Jurkat, Clone E6-1 (cell line): ENCODE measurements at places on chromosomes 7 and 10.
A peak's percentile ranks its signal among the peaks of the same experiment; 100 is the strongest.

GRCh38 chr10:98267894-98268693, at the start of gene LOXL4:
LOXL4 (minus strand) TSS chr10:98268194; CDS start chr10:98263019, 5,175 bp downstream.
- no peak for DNase-seq

DNA sequence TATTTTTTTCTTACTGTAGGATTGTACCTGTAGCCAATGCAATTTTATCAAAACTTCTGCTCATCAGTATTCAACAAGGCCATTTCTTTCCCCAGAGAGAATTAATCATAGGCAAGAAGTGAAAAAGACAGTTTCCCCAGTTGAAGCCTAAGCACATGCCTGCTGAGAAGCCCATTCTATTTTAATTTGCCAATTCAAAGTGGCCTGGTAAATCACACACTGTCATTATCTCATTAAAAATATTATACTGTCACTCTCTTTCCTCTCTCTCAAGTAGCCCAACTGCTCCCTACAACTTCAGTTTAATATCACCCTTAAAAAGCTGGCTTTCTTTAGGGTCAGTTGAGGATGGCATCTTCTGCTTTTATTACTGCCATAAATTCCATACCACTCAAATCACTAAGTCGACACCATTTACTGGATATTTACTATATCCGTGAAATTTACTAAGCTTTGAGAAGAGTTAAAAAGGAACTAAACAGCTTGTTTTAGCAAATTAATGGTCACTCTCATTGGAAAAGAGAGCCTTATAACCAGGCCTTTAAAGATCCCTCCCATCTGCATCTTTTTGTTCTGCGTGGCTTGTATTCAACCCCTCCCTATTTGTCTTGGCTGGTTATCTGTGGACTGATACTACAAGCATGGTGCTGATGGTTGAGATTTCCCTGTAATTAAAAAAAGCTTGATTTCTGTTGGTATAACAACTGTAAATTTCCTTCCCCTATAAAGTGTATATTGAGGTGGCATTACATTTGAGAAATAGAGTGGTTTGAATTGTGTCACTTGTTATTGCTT, 30.6 kb downstream of the COL28A1 start:
- no peak for DNase-seq

DNA sequence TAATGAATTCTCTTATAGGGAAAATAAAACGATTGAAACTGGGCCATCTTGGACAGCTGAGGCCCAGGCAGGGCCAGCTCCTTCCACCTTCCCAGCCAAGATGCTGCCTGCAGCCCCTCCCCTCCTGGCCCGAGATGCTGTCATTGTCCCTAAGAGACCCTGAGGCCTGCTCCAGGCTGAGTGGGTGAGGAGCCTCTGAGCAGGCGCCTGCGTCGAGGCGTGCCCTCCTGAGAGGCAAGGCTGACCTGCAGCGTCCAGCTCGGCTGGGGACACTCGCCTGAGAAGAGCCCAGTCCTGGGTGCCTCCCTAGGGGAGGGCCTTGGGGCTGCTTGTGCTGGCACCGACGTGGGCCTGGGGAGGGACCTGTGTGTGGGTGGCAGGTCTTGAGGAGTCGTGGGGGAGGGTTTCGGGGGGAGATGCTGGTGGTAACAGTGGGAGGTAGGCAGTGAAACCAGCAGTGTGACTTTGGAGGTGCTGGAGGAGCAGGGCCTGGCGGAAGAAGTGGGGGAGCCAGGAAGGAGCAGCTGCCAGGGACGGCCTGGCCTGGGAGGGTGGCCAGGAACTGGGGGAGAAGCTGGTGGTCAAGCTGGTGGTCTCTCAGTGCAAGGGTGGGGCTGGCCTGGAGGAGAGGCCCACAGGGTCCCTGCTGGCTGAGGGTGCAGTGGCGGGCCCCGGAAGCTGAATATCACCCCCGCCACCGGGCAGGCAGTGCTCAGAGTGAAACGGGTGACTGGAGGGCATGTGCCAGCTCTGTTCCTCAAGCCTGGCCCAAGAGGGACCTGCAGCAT, 7.9 kb downstream of the GPR146 start:
- no peak for DNase-seq

GRCh38 chr10:104033966-104034365, 51.7 kb downstream of the COL17A1 start:
- no peak for DNase-seq

DNA sequence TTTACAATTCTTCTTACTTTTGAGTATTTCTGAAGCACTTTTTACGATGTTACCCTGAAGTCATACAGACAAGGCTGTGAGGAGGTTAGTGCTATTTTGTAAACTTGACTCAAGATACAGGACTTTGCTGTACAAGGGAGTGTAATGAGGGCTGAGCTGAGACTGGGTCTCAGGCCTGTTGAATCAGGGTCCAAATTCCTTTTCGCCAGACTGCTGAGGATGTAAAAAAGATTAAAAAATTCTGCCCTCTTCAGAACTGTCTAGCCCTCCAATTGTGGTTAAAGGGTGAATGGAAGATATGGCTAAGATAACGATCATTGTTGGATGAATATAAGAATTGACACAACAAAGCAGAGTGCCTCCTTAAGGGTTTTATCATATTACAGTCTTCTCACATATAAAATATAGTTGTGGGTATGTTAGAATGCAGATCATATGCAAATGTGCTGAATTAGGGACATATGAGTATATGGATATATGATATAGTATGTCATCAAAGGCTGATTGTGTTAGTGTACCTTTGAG, 165.4 kb downstream of the SUGCT start:
- no peak for DNase-seq

DNA sequence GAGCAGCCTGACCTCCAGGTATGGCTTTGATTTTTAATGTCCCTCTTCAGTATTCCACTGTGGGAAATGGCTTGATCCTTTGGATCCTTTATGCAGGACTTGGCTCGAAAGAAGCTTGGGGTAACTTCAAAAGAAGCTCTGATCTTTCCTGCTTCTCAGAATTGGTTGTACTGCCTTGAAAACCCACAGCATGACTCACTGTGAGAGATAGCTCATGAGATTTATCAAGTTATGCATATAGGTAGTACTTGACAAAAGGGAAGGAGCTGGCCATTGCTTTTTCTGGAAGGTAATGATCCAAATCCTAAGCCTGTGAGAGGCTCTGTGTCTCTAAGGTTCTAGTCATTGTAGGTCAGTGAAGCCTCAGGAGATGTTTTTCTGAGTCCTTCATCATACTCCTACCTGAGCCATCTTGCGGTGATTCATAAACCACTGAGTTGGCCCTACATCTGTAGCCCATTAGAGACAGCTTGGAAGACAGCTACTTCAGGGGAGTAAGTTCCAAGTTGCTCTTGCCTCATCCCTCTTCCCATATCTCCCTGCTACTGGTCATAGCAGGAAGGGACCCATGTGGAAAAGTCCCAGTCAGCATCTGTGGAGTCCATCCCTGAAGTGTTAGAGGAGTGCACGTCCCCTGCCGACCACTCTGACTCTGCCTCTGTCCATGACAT, 36.7 kb upstream of the NFKB2 start:
- DNase-seq, result no peak

DNA sequence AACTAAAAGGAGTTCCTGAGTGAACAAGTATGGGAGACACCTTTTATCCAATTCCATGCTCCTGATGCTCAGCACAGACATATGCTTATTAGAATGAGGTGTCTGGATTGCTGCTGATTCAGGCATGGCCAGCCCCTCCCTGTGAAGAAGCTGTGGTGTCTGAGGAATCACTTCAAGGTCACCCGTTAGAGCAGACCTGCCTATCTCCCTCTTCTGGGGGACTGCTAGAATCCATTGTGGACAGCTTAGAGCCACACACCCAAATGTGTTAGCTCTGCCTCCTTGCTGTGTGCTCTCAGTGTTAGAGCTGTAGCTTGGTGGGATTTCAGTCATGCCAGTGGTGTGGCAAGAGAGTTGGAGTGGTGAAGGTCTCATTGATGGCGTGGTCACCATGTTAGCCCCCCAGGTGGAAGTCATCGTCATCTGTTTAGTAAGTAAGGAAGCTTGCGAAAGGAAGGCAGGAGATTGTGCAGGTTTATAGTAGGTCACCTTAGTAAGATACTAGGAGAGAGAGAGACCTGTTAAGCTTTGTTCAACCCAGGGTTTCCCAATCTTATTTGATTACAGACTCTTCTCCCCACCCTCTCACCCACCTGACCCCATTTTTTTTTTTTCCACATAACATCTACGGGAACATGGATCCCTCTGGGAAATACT, 12.8 kb downstream of the PRXL2A start:
- no peak for DNase-seq

- no peak for DNase-seq
Observed at GRCh38 chr7:21543528-21544302, 876 bp downstream of the DNAH11 start.

GRCh38 chr7:37604078-37604477, 79.5 kb upstream of the GPR141 start:
- DNase-seq, result no peak

- no peak for DNase-seq
Observed at GRCh38 chr7:43039346-43039745, 73.1 kb upstream of the HECW1 start.

DNA sequence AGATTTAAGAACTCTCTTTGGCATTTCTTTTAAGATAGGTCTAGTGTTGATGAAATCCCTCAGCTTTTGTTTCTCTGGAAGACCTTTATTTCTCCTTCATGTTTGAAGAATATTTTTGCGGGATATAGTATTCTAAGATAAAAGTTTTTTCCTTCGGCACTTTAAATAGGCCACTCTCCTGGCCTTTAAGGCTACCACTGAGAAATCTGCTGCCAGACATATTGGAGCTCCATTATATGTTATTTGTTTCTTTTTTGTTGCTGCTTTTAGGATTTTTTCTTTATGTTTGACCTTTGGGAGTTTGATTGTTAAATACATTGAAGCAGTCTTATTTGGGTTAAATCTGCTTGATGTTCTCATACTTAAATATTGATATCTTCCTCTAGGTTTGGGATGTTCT, 22.6 kb downstream of the GALNT11 start:
- no peak for DNase-seq

DNA sequence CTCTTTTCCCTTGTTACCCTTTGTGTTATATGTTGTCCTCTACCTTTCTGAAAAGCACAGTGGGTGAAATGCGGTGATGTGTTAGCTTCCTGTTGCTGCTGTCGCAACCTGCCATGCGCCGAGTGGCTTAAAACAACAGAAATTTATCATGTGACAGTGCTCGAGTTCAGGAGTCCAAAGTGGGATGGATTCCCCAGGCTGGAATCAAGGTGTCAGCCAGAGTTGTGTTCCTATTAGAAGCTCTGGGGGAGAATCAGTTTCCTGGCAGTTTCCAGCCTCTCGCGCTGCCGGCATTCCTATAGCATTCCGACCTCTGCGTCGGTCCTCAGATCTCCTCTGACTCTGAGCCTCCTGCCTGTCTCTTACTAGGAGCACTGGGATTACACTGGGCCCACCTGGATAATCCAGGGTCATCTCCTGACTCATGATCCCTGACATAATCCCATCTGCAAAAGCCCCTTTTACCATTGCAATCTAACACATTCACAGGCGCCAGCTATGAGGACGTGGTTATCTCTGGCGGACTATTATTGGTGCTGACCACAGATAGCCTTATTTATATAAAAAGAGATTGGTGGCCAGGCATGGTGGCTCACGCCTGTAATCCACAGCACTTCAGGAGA, 207.5 kb downstream of the CUX1 start:
- no peak for DNase-seq

GRCh38 chr10:122204691-122205489, 66.2 kb upstream of the BTBD16 start:
- no peak for DNase-seq

DNA sequence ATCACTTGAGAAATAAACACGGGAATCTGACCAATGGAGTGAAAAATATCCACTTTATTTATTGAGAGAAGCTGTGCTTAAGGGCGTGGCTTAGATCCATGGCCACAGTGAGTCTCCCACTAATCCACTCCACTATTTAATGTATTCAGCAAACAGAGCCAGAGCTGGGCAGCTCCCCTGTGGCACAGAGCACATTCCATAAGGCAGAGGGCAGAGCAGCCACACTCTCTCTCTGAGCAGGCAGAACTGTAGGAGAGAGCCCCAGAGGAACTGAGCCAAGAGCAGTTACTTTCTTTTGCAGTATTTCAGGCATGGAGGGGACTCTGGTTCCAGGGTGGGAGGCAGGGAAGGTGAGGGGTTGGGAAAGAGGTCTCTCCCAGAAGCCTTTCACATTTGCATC, 106.0 kb downstream of the GALNT17 start:
- DNase-seq, result no peak

DNA sequence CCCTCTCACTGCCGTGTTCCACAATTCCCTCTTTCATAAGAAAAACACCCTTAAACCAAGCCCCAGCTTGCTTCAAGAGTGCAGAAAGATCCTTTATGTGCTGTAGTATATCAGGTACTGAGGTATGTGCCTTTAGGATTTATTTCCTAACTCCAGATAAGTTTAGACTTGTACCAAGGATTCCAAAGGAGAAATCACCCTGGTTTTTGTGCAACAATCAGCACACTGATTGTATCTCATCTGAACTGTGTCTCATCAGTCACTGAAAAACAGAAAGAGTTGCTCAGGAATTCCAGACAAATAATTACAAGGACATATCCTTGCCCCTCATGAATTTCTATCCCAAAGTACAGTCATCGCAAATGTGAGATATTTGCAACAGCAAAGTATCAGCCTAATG, 77.2 kb upstream of the PTPRZ1 start:
- no peak for DNase-seq

DNA sequence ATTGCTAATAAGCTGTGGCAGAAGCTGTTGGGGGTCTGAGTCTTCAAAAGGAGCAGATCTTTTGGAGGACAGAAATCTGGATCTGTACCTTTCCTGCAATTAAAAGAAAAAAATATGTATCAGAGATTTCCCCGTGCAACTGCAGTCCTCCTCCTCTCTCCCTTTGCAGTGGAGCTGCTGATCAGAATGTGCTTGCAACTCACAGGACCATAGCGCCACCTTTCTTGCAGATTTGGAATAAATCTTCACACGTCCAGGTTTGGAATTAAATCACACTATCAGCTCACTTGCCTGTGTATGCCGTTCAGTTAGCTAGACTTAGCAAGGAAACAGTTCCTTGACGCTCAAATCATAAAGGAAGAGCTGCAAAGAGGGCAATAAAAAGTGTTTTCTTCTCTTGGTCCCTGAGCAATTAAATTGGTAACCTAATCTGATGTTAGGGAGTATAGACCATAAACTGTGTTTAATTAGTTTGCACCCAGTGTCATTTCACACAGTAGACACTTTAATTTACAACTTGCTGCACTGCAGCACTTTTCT, 77.4 kb downstream of the PON1 start:
- peak; percentile 39 for DNase-seq

- DNase-seq, result no peak
Observed at GRCh38 chr10:15120523-15120922, 23.4 kb downstream of the RPP38 start.
